Ureter (tissue), 1 donor: ENCODE measurements at places on chromosomes 6 and 20. TPM values are rescaled to one million over a fixed set of nuclear protein-coding genes. Genes with fewer than 3 reads are reported as not detected.

DNA sequence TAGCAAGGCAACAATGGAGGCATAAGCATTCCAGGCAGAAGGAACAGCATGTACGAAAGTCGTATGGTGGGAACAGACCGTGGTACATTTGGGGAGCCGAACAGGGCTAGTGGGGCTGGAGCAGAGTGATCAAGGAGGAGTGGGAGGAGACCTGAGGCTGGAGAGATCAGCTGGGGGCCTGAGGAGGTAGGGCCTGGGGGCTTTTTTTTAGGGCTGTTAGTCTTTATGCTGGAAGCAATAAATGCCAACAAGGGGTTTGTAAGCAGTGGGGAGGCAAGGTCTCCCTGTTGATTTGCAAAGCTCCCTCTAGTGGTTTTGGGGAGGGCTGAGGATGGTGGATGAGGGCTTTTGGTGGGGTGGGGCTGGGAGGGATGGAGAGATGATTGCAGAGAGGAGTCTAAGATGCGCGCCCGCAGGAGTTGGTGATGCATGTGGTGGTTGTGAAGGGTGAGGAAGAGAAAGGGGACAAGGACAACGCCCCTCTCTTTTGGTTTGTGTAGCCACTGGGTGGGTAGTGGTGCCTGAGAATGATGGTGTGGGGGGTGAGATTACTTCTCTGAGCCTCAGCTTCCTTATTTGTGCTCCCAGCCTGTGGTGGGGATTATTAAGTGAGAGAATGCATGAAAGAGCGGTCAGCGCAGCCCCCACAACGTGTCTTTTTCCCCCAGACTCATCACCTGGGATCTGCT, 74.1 kb upstream of the TOX2 start:
- peak; percentile 30 for DNase-seq

The LAMP5 gene
- total RNA-seq = 0.31 TPM

The SEC63 gene
- total RNA-seq = 105 TPM

The SFTA2 gene
- 1.0 TPM for total RNA-seq

- no peak for DNase-seq
Observed at GRCh38 chr6:20024316-20024673, 187.1 kb downstream of the ID4 start.
